ENCODE measurements at places on chromosomes 4 and X.

- DNase-seq = no peak
Measured at GRCh38 chr4:34845926-34846325, 1398.4 kb downstream of the ARAP2 start.

DNA sequence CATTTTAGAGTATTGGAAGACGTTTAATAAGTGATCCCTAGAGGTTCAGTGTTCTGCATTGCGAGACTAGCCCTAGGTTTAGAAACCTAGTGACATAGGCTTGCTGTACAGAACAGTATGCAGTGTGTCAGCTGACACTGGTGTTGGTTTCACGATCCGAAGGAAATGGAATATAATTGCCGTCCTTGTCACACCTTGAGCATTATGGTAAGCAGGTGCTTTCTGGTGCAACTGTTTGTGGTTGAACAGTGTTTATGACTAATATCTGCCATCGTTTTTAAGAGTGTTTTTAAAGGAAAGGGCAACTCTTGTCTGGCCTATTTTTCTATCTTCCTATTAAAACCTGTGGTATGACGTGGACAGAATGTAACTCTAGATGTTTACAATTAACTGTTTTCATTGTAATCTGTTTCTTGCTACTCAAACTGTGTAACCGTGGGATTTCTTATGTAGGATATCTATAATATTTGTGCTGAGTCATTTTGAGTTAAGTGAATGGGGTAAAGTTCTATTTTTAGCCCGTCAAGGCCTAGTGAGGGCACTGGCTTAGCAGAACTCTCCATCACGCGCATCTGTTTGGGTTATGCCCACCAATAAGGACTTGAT lies 53.8 kb upstream of the TBC1D14 start:
- no peak for DNase-seq

DNA sequence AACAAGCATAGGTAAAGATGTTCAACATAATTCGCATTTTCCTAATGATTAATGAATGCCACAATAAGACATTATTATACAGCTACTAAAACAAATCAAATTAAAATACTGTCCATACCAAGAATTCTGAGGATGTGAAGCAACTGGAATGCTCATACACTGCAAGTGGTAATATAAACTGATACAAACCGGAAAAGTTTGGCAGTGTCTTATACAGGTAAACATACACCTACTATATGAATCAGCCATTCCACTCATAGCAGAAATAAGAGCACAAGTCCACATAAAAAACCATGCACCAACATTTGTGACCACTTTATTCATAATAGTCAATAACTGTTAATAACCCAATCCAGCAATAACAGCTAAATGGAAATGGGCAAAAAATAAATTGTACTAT lies 79.3 kb downstream of the FBXW7 start:
- no peak for DNase-seq

- no peak for DNase-seq
Measured at GRCh38 chr4:73725510-73725909, 14.9 kb upstream of the CXCL8 start.

DNA sequence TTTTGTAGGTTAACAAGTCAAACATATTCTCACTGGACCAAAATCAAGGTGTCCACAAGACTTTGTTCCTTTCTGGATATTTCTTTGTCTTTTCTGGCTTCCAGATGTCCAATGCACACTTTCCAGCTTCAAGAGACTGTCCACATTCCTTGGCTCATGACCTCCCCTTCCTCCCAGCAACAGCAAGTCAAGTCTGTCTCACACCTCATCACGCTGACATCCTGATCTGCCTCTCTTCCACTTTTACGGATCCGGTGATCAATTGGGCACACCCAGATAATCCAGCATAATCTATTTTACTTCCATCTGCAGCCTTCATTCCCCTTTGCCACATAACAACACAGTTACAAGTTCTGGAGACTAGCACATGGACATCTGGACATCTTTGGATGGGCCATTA lies 9.6 kb downstream of the TIFA start:
- no peak for DNase-seq

- no peak for DNase-seq
Measured at GRCh38 chrX:4110964-4111363, 397.5 kb upstream of the PRKX start.

DNA sequence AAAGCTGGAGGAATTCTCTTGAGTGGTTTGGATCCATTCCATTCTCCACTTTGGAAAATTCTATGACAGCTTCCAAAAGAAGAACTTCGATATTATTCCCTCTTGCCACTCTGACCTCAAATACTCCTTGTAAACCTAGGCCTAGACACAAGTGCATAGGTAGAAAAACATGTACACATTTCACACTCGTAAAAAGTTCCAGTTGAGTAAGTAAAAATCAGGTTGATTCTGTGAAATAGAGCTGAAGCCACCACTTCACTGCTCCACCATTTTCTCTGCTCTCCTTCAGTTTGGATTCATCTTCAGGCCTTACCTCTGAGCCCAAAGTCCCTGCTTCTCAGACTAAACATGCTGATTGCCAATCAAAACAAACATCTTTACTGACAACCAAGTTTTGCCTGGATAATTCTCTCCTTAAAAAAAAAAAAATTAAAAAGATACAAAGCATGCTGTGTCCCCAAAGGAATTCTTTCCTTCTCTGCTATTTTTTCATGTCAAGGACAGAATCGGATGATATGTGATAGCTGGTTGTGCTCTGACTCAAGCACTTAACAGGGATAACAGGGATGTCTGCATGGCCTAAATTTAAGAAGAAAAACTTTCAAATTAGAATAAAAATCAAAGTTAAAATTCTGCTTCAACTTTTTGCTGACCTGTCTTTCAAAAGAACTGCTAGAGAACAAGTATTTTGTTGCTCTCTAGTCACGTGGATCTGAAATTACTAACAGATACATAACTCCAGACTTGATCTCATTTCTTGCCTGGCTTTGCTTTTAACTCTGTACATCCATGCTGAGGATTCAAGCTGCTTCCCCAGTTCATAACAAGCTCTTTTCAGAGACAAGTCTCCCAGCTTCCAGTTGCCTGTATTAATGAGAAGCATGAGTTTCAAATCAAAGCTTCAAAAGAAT lies 420.9 kb upstream of the INTU start:
- no peak for DNase-seq

DNA sequence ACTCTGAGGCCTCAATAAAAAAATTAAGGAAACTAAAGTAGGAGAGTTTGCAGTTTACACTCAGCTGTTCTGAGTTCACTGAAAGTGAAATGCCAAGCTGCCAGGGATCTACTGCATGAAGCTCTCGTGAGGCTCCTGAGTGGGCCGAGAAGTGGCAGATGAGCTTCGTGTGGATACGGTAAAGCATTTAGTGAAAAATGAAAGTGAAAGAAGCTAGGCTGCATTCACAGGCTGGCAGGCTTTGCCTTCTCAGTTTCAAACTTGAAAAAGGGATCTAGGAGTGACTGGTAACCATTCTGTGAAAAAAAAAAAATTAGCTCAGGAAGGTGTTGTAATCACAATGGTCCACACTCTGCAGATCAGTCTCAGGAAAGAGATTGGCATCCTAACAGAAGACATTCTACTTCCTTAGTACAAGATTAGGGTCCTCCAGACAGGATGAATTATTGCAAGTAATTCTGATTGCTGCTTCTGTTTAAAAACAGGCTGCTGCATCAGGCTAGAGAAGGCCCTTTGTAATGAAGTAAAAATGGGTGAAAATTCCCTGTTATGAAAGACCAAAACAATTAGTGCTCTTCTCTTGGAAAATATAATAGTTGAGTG lies 679.9 kb downstream of the RPA4 start:
- no peak for DNase-seq

- DNase-seq = no peak
Measured at GRCh38 chr4:80566203-80566872, 230.8 kb downstream of the CFAP299 start.

GRCh38 chrX:39857780-39858179 lies 240.0 kb downstream of the BCOR start:
- DNase-seq = no peak

DNA sequence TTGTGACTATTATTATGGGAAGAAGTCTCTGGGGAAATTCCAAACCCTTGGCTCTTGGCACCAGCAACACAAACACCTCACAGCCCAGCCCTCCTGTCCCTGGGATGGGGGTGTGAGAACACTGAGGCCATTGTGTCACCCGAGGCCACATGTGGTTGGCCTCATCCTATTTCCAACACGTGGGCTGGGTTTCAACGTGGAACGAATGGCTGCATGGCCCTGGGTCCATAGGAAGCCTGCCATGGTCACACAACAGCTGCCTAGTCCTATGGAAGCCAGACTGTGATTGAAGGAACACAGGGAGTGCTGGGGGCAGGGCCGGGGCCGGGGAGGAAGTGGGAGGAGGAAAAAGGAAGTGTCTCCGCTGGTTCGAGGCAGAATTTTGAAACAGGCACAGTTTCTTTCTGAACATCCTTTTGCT lies 10.0 kb downstream of the CLCN4 start:
- DNase-seq = no peak

DNA sequence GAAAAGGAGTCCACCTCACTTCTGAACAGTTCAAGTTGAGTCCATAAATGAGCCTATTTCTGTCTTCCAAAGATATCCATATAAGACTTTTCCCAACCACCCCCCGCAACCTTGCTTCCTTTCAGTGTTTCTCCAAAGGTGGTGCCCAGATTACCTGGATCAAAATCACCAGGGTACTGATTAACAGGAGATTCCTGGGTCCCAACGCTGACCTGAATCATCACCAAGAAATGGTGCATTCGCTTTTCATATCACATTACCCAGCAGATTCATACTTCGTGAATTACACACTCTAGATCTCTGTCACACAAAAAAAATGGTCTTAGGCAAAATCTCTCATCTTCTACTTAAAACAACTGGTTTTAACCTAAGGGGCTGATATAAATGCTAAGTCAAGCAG lies 2.1 kb upstream of the GALNT7 start:
- DNase-seq = no peak

DNA sequence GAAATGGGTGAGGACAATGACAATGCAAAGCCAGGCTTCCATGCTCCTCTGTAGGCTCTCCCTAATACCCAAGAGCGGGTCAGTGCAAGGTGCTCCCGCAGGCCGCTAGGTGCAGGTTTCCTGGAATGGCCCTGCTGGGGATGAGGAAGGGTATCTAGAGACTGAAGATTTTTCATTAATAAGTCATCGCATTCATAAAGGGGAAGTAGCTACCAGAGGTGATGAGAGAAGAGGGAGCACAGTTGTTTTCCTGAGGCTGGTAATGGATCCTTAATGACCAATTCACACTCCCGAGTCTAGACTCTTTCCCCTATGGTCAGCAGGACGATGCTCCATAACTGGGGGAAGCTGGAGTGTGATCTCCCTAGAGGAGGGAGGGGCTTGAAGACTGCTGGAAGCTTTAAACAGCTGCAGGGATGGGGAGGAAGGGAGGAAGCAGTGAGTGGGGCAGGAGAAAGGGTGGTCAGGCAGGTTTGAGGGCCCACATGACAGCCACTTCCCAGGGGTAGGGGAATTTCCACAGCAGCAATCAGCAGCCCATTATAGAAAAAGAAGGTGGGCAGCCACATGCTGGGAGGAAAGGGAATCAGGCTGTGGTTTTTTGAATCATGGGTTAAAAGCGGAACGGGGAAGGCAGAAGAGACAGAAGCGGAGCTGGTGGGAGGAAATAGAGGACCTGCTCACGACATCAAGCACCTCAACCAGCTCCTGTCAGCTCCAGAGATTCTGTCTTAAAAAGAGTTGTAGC lies 10.2 kb upstream of the ATP6AP2 start:
- DNase-seq = no peak

GRCh38 chrX:44843753-44844152 lies at the start of gene DUSP21:
DUSP21 (plus strand) TSS chrX:44844021; CDS start chrX:44844133, 112 bp downstream.
- DNase-seq = no peak

DNA sequence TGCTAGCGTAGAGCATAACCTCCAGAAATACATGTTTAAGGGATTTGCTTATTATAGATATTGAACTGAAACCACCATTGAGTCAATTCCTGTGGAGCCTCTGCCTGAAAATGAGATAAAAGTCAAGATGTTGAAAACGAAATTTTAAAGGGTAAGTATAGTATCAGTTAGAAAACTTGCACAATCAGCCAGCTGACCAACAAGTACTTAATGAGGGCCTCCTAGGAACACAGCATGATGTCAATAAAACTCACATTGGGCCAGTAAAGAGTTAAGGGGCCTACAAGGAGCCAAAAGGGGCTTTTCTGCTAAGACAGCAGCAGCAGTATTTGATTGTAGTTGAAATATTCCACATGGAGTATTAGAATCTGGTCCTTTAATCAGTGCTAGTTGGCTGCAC lies 314.1 kb upstream of the PPARGC1A start:
- no peak for DNase-seq

GRCh38 chr4:33086331-33086925 lies 2366.3 kb downstream of the PCDH7 start:
- DNase-seq = no peak

DNA sequence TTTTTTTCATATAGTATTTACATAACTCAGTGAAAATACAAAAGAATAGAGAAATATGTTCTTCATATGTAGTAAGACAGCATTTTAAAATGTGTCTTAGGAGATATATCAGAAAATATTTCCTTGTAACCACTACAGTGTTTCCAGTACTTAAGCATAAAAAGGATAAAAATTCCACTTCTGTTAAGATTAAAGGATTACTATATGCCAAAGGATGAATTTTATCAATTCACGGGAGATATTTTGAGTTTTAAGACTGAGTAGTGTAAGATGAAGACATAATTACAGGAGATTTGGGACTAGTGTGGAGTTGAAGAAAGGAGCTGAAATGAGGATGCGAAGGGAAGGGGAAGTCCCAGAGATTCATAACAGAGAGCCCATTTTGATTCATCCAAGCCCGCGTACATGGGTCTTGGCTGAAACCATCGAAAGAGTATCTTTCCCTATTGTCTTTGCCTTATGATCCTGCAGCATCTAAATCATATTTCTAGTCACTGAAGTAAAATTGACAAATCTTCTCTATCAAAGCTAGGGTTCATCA lies 58.7 kb downstream of the MAD2L1 start:
- no peak for DNase-seq
